Hematopoietic multipotent progenitor cell treated with erythropoietin and hydrocortisone succinate and interleukin-3 and kit ligand, for 6 days (in vitro differentiated cells): ENCODE measurements at places on chromosomes 7 and 10.

GRCh38 chr7:115047958-115048720 lies 126.2 kb downstream of the MDFIC start:
- no peak for DNase-seq

- no peak for DNase-seq
Measured at GRCh38 chr10:60086421-60086820, 180.1 kb upstream of the CCDC6 start.

GRCh38 chr7:70208236-70209063 lies 610.2 kb downstream of the AUTS2 start:
- no peak for DNase-seq

DNA sequence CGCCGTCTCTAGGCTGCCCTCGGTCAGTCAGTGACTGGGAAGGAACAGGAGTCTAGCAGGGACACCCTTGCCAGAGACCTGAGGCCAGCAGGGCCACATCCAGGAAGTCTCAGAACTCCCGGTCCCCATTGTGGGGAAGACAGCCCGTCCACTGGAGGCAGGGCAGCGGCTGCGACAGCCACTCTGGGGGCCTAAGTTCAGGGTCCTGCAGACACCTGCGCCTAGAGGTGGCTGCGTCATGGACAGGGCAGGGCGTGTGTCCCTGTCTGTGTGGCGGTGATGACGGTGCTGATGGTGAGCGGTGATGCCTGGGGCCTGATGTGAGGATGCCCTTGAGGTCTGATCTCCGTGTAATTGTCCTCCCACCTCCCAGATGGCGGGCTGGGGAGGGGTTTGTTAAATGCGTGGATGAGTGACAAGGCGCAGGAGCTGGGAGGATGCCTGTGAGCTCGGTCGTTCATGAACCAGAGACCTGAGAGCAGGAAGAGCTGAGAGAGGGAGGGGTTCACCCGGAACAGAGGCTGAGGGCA lies 537.9 kb upstream of the FOXK1 start:
- no peak for DNase-seq

- DNase-seq: peak; percentile 29
Measured at GRCh38 chr7:27895551-27895950, 155.6 kb downstream of the TAX1BP1 start.

GRCh38 chr7:77800158-77800557 lies 1.6 kb downstream of the PHTF2 start:
- DNase-seq: peak; percentile 68

- DNase-seq: no peak
Measured at GRCh38 chr10:126585249-126586017, 85.1 kb downstream of the C10orf90 start.

GRCh38 chr7:137656227-137656849 lies 190.4 kb downstream of the DGKI start:
- peak; percentile 85 for DNase-seq

DNA sequence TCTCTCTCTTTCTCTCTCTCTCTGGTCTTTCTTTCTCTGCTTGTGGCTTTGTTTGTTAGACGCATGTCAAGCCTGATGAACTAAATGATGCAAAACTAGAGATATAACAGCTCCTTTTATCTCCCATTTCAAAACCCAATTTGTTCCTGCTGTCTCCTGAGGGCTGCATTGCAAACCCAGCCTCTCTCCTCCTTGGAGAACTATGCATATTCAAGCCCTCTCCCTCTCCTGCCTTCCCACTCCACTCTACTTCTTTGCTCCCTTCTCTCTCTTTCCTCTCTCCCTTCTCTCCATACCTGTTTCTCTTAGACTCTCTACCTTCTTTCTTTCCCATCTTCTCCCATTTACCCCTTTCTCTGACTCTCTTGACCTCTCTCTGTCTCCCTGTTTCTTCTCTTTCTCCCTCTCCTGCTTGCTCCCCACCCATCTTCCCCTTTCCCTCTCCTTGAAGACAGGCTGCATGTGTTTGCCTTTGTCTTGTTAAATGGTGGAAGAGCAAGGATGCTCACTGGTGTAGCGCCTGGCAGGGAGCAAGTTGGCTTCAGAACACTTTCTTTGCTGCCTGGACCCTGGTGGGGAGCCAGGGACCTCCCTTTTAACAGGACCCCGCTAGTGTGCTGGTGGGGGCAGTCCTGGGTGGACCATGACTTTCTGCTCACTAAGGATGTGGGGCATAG lies 142.9 kb downstream of the CDH23 start:
- no peak for DNase-seq

DNA sequence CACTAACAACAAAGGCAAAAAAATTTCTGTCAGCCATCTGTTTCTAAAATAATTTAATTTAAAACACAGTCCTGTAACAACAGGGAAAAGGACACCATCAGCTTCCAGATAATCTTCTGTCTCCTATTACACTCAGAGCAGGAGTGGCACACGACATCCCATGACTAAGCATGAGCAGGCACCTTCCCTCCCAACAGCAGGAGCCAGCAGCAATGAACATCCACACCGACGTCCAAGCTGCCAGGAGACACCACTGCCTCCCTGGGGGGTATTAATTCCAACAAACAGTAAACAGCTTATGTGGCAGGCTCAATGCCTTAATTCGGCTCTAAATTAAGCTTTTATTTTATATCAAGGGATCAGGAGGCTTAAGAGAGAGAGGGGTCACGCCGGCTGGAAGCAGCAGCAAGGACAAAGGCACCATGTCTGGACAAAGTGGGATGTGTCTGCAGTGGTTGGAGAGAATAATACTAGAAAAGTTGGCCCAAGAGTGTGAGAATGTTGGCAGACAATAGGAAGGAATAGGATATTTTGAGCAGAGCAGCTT lies 45.7 kb downstream of the KIAA1549 start:
- peak; percentile 23 for DNase-seq

DNA sequence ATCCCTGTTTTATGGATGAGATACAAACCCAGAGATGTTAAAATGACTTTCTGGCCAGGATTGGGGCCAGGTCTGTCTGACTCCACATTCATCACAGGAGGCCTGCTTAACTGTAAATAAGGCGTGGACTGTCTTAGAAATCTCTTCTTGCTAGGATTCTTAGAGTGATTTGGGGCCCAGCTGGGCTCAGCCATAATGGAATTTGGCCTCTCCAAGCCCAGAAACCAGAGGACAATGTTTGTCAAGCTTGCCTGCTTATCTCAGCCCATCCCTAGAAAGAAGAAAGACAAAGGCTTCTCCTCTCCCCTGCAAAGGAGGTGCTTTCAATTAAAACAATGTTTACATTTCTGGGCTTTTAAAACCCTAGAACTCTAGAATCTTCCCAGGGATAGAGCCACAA lies 2.9 kb downstream of the HABP2 start:
- DNase-seq: no peak

GRCh38 chr10:89525556-89525955 lies 9.8 kb downstream of the SLC16A12 start:
- DNase-seq: no peak

GRCh38 chr10:3757250-3757637 lies 27.8 kb downstream of the KLF6 start:
- DNase-seq: no peak

- DNase-seq: no peak
Measured at GRCh38 chr10:121556918-121557573, 41.2 kb downstream of the FGFR2 start.

DNA sequence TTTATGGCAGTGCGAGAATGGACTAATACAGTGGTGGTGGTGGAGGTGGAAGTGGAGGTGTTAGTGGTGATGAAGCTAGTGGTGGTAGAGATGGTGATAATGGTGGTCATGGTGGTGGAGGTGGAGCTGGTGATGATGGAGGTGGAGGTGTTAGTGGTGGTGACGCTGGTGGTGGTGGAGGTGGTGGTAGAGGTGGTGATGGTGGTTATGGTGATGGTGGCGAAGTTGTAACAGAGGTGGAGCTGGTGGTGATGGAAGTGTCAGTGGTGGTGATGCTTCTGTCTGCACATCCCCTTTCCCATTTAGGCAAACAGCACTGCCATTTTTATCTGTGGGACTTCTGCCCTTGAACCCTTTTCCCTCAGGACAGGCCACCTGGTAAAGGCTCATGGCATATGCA lies 7.4 kb upstream of the PTPRN2 start:
- no peak for DNase-seq

- no peak for DNase-seq
Measured at GRCh38 chr10:15280462-15280861, 90.6 kb downstream of the FAM171A1 start.

DNA sequence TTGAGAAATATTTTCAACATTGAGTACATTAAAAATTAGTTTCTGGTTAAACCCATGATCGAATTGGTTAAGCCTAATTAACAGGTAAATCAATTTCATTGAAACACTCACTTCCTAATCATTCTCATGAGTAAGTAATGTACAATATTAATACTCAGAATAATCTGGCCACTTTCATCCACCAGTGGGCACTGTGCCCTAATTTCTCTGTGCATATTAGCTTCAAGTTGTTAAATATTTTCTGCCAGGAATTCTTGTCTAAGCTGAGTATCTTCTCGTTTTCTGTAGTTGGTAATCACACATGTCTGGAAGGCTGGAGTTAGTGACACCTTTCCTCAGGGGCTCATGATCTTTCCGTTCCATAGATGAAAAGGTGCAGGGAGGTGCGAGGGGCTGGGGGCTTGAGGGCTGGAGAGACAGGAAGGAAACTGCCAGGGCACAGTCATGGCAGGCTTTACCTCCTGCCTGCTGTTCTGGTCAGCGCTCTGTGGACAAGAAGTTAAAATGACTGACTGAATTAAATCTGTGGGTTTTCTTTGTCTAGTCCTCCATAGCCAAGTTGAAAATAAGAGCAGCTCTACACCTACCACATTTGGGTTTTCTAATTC lies 71.9 kb downstream of the WIPF3 start:
- peak; percentile 86 for DNase-seq

- DNase-seq: no peak
Measured at GRCh38 chr7:74197449-74198124, 12.2 kb upstream of the LAT2 start.

DNA sequence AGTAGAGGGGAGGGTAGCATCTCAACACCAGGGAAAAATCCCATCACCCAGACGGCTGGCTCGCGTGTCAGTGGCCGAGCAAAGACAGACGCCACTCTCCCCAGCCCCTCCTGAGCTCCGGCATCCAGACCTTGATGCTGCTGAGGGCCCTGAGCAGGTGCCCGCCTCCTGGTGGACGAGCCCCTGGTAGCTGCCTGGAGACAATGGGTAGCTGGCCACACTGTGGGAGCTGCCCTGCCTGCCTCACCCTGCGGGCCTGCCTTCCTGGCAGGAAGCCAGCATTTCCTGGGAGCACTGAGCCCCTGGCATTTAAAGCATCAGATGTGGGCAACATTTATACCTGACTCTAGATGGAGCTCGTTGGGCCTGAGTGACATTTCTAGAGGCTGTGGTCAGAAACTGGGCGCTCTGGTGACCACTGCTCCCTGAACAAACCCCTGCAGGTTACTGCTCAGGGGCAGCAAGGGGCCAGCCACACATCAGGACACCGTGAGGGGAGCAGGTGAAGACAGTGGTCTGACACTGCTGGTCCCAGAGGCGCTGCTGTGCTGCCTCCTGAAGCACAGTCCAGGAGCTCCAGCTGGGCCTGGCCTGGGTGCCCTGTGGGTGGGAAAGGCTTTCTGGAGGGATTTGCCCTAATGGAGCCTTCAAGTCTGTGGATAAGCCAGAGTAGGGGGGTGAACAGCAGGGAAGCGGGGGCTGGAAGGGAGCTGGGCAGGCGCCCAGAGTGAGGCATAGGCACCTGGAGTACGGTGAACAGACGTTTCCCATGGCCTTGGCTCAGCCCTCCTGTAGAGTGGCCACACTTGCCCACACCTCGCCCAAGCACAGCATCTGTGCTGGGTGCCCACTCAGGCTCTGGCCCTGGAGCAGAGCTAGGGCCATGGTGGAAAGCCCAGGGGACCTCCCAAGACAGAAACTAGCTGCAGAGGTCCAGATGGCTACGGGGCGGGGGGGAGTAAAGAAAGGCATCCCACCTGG lies 138.7 kb downstream of the MAPK8 start:
- DNase-seq: peak; percentile 44

GRCh38 chr10:43347997-43348396 lies 23.4 kb upstream of the FXYD4 start:
- no peak for DNase-seq

GRCh38 chr7:18257711-18258110 lies 230.1 kb upstream of the PRPS1L1 start:
- no peak for DNase-seq

DNA sequence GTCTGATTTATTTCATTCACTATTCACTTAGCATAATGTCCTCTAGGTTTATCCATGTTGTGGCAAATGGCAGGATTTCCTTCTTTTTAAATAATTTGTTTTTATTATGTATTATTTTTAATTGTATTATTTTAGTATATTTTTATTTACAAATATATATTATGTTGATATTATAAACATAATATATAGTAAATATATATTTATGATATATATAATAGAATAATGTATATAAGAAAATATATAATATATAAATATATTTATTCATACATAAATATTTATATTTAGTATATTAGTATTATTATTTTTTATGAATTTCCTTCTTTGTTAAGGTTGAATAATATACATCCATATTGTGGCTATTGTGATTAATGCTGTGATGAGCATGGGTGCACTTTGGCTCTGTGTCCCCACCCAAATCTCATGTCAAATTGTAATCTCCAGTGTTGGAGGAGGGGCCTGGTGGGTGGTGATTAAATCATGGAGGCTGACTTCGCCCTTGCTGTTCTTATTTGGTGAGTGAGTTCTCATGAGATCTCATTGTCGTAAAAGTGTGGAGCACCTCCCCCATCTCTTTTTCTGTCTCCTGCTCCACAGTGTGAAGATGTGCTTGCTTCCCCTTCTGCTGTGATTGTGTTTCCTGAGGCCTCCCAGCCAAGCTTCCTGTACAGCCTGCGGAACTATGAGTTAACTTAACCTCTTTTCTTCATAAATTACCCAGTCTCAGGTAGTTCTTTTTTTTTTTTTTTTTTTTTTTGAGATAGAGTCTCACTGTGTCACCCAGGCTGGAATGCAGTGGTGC lies 52.3 kb upstream of the CYP2C18 start:
- DNase-seq: no peak

GRCh38 chr7:30764030-30764975 lies 6.9 kb upstream of the MINDY4 start:
- peak; percentile 44 for DNase-seq

- DNase-seq: no peak
Measured at GRCh38 chr10:117804470-117805011, 242.2 kb downstream of the RAB11FIP2 start.

GRCh38 chr7:83937930-83938329 lies 256.7 kb downstream of the SEMA3A start:
- no peak for DNase-seq

DNA sequence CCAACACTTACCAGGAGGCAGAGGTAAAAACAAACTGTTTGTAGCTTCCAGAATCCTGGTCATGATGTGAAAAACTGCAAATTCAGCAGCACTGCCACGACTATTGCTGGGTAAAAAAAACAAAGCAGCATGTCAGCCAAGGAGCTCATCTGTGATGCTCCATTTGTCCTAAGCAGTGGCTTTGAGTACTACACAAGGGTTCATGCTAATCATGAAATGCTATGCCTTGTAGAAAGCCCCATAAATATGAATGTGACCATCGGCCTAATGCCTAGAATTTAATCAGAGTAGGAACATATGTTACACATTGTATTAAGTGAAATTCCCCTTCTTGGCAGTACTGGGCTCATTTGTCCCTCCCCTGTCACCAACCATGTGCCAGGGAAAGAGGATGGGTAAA lies 95.4 kb downstream of the GSAP start:
- DNase-seq: no peak

- DNase-seq: peak; percentile 56
Measured at GRCh38 chr10:104122225-104123107, 495 bp downstream of the SFR1 start.

GRCh38 chr10:113941140-113941539 lies 86.7 kb downstream of the NHLRC2 start:
- no peak for DNase-seq
